ENCODE measurements at places on chromosomes 16 and 17.

DNA sequence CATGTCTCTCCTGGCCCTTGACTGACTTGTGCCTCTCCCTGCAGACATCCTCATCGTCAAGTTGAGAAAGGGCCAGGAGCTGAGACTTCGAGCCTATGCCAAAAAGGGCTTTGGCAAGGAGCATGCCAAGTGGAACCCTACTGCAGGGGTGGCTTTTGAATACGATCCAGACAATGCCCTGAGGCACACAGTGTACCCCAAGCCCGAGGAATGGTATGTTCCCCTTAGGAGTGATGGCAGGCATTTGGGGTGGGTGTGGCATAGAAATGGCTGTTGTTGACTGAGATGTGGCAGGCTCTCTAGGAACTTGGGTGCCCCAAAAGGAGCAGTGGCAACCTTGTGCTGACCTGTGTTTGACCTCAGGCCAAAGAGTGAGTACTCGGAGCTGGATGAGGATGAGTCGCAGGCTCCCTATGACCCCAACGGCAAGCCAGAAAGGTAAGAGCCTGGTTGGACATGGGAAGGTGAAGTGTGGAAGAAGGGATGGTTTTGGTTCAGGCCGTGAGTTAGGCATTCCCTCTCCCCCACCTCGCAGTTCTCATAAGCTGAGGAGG is 7.5 kb downstream of the POLR2C start:
- DNase-seq, result peak; percentile 72

DNA sequence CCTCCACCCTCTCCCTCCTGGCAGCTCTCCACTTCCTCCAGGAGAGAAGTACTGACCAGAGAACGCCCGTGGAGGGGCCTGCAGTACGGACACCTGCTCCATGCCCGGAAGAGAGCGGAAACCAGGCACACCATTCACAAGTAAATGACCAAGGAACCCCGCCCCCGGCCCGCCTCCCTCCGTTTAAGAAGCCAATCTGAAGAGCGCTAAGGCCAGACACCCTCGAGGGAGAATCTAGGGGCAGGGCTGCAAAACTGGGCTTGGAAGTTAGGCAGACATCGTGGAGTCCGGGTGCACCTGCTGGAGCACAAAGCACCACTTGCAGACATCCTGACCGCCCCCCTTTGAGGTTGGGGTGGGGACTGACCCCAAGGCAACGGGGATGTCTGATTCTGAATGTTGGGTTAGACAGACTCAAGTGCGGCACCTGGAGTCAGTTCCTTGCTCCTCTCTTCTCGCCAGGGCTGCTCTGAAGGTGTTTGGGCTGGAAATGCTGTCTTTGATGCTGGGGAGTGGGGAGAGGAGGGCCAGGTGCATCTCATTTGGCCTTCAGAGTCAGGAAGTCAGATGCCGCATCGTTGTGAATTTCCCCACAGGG is 964 bp upstream of the FAAP100 start:
- DNase-seq, result peak; percentile 89

DNA sequence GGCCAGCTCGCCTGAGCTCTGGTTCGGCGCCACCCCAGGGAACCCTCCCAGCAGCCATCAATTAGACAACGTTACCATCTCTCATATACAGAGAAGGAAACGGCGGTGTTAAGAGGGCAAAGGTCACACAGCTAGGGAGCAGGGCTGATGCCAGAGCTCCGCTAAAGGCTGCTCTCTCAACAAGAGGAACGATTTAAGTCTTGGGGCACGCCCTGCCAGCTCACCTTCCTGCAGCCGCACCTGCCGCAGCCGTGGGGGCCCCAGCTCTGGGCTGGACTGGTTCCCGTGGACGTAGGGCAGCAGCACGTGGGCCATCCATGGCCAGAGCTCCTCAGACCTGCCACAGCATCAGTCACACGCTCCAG is 43.5 kb downstream of the PKD1 start:
- DNase-seq, result no peak

GRCh38 chr17:37546302-37546701 is 56.6 kb downstream of the DUSP14 start:
- DNase-seq, result no peak

DNA sequence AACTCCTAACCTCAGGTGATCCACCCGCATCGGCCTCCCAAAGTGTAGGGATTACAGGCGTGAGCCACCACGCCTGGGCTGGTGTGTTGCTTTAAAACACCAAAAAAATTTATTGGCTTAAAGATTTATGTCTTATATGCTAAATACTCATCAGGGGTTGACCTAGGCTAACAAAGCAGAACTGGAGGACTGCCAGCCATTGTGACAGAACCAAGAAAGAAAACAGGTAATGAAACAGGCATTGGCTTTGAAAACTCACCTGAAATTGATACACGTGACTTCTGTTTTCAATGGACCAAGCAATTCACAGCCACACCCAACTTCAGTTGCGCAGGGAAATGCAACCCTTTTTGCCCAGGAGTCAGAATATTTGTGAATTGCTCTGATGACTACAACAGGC is 4.9 kb upstream of the PHAF1 start:
- DNase-seq, result no peak
